ENCODE measurements at places on chromosomes 1 and 21. TPM values are rescaled to one million over a fixed set of nuclear protein-coding genes. Genes with fewer than 3 reads are reported as not detected.
A peak's percentile ranks its signal among the peaks of the same experiment; 100 is the strongest.

DNA sequence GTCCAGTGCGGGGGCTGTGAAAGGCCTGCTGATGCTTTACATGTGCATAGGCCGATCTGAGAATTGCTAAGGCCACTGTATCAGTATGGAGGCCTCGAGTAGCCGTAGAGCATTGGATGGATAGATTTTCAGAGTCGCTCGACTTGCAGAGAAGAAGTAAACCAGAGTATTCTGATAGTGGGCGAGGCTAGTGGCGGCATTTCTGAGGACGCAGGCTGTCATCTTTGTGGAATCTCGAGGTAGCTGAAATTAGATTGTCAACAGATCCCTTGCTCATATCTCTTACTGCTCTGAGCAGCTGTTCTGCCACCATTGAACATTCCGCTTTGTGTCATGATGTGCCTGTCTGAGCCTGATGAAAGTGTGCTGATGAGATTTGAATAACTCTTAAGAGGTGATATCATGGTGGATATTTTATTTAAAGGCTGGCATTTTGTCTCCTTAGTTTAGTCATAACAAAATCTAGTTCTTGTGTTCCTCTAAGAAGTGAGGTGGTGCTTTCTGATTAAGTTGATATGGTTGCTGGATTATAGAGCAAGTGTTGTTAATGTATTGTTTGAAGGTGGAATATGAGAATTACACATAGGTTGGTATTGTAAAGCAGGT is 1.5 kb downstream of the KIF1B start:
- H3K4me1 ChIP-seq = peaks cover 34% of the 10 kb centered on the region
- no peaks in the 10 kb centered on the region for H3K27me3 ChIP-seq
- H3K36me3 ChIP-seq = no peaks in the 10 kb centered on the region
- H3K4me3 ChIP-seq = peak overlapping the region; percentile 82
- peak overlapping the region; percentile 92 for H3K27ac ChIP-seq

GRCh38 chr1:45604239-45604638 is 19.6 kb downstream of the CCDC17 start:
- H3K27me3 ChIP-seq = no peaks in the 10 kb centered on the region
- peaks cover 30% of the 10 kb centered on the region for H3K36me3 ChIP-seq
- no peak overlapping the region for H3K27ac ChIP-seq

DNA sequence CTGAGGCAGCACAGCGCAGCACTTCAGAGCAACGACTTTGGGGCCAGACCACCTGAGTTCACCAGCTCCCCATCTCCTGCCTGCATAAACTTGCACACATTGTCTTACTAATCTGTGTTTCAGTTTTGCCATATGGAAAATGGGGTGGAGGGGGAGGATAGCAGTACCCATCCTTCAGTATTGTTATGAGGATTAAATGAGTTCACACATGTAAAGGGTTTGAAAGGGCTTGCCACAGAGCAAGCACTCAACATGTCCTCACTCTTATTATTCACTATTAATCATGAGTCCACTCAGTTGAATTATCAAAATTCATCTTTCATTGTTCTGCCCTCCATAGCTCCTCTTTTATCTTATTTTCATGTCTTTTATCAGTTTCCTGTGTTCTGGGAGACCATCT is 40.1 kb upstream of the BMP8B start:
- no peaks in the 10 kb centered on the region for H3K27me3 ChIP-seq
- H3K27ac ChIP-seq = peak overlapping the region; percentile 47
- no peak overlapping the region for H3K4me3 ChIP-seq
- no peak for DNase-seq
- peaks cover 57% of the 10 kb centered on the region for H3K4me1 ChIP-seq

DNA sequence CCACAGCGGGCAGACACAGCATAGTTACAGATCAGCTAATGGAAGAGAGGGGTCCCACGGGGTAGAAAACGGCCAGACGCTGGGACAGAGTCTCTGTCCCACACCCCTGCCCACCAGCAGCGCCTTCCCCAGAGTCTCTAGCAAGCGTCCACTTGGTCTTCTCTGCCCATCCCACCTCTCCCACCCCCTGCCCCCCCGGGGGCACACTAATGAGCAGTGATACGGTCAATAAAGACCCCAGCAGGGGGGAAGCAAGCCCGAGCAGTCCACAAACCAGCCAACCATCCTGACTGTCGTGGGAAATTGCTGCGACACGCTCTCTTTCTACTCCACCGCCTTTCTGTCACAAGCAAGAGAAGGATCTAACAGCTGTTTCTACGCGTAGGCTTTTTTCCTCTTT is 374.7 kb downstream of the NPHP4 start:
- no peak for DNase-seq
- no peaks in the 10 kb centered on the region for H3K36me3 ChIP-seq
- H3K4me1 ChIP-seq = no peaks in the 10 kb centered on the region
- no peak overlapping the region for H3K4me3 ChIP-seq
- H3K27me3 ChIP-seq = peaks cover 30% of the 10 kb centered on the region
- H3K27ac ChIP-seq = no peak overlapping the region

- no peak for DNase-seq
- H3K4me1 ChIP-seq = no peaks in the 10 kb centered on the region
- no peaks in the 10 kb centered on the region for H3K36me3 ChIP-seq
- no peak overlapping the region for H3K27ac ChIP-seq
- H3K27me3 ChIP-seq = peaks cover 3% of the 10 kb centered on the region
These were observed 4.5 kb downstream of the AIM2 start for GRCh38 chr1:159071970-159072582.

GRCh38 chr1:42085596-42085995 is 67.6 kb upstream of the GUCA2B start:
- no peaks in the 10 kb centered on the region for H3K27me3 ChIP-seq
- DNase-seq = no peak
- no peaks in the 10 kb centered on the region for H3K36me3 ChIP-seq
- no peak overlapping the region for H3K4me3 ChIP-seq
- H3K27ac ChIP-seq = peak overlapping the region; percentile 79

DNA sequence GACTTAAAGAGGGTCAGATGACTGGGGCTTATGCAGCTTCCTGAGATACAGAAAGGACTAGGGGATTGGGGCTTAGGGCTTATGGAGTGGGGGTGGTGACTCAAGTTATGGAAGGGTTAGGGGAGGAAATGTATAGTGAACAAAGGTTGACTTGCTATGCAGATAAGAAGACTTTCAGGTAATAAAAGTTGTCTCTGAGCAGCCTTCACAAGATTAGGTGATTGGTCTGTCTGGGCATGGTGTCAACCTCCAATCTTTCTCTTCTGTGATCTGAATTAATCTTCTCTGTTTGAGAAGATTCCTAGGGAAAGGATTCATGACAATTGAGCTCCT is 436.5 kb downstream of the SIPA1L2 start:
- H3K4me1 ChIP-seq = peaks cover 6% of the 10 kb centered on the region
- no peak for DNase-seq
- no peaks in the 10 kb centered on the region for H3K27me3 ChIP-seq
- no peak overlapping the region for H3K4me3 ChIP-seq

DNA sequence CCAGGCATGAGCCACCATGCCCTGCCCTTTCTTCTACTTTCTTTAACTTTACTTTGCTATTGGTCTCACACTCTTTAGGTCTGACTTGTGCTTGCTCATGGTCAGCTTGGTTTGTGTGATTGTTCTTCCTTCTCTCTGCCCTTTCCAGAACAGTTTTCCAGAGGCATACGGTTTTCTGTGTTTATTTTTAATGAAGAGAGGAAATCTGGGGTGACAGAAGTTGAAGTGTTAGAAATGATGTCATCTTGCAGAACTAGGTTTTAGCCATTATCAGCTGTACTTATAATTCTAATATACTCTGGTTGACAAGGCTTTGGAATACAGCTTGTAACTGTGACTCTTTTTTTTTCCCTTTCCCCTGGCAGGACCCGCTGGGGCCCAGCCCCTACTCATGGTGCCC is 14.4 kb downstream of the AGO3 start:
- no peaks in the 10 kb centered on the region for H3K27me3 ChIP-seq
- no peaks in the 10 kb centered on the region for H3K36me3 ChIP-seq
- DNase-seq = no peak
- H3K27ac ChIP-seq = no peak overlapping the region

- H3K4me3 ChIP-seq = peak overlapping the region; percentile 76
- peaks cover 24% of the 10 kb centered on the region for H3K27me3 ChIP-seq
- H3K4me1 ChIP-seq = peaks cover 26% of the 10 kb centered on the region
These were observed 13.4 kb downstream of the NHLH2 start for GRCh38 chr1:115827452-115828044.

DNA sequence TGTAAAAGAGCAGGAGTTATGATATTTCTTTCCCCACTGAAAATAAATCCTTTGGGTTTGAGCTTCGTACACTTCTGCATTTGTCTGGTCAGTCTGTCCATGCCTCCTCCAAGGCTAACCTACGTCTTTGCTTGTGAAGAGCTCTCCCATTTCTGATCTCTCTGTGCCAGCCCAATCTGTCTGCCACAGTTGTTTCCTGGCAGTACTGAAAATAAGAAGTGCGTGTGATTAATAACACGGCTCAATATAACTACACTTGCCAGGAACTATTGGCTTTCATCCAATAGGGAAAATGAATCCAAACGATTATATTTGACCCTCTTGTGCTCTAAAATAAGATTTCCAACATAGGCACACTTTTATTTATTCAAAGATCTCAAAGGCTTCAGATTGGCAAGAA is 19.2 kb upstream of the COL24A1 start:
- H3K27me3 ChIP-seq = peaks cover 40% of the 10 kb centered on the region
- H3K36me3 ChIP-seq = no peaks in the 10 kb centered on the region
- H3K4me1 ChIP-seq = no peaks in the 10 kb centered on the region
- no peak overlapping the region for H3K4me3 ChIP-seq

DNA sequence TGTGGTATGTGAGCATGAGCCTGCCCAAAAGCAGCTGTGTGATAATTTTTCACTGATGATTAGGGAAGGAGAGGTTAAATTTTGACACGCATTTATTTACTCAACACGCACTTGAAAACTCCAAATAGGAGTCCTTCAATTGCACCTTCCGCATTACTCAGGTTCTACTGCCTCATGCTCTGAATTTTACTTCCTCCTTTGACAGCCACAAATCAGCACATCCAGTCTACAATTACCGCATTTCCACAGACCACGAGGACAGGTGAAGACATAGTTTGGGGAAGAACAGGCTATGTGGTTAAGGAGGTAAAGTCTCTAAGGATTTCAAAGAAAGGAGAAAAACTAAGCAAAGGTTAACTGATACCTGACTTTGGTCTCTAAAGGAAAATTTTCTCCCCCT is 2.6 kb downstream of the CAPN8 start:
- no peak for DNase-seq
- no peak overlapping the region for H3K4me3 ChIP-seq
- no peaks in the 10 kb centered on the region for H3K4me1 ChIP-seq
- no peaks in the 10 kb centered on the region for H3K36me3 ChIP-seq

DNA sequence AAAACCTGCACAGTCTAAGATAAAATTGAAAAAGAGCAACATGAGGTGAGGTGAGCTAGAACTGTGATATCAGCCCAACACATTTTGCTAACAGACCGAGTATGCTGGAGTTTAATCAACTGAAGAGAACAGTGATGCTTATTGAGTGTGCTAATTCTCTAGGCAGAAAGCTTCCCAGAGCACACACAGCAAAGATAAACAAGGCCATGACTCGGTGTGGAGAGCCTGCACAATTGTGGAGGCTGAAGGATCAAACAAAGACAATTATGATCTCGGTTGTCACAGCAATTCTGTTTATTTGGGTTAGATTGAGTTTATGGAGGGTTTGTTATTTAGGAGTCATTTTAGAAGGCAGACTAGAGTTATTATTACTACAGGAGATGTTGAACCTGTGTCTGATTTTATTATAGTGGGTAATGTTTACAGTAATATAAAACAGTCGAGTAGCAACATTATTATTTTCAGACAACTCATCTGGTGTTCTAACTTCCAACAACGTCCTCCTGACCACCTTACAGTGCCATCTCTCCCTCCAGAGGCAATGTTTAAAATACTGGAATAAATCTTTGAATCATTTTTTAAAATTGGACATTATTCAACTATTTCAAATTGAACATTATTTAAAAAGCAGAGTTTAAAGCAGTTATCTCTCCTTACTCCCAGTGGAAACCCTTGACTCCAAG is 40.2 kb downstream of the DPT start:
- no peak overlapping the region for H3K4me3 ChIP-seq
- peaks cover 7% of the 10 kb centered on the region for H3K4me1 ChIP-seq
- H3K27ac ChIP-seq = no peak overlapping the region
- no peak for DNase-seq
- no peaks in the 10 kb centered on the region for H3K27me3 ChIP-seq

DNA sequence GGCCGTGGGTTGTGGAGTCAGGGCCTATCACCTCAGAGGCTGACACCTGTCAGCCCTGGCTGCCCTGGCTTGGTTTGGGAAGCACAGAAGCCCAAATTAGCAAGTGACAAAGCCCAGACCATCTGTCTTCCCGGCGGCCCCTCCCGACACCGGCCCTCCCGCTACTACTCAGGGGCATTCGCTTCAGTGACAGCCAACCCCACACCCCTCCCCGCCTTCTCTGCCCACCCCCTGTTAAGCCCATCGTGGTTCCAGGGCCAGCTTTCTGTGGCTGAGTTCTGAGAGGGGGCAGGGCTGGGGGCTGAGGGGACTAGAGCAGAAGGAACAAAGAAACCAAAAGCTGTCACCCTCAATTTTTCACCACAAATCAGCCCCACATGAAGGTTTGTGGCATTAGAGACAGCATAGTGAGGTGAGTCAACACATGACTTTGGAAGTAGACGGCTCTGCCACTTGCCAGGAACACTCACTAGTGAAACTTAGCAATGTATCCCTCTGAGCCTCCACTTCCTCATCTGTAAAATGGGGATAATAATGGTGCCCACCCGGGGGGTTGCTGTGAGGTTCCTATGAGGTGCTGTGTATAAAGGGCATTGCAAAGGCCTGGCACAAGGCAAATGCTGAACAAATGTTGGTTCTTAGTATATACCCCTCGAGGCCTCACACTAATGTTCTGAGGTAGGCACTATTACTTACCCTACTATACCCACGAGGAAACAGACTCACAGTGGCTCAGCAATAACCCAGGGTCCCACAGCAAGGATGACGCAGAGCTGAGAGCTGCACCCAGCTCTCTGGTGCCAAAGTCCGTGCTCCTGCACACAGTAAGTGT is 5.2 kb upstream of the TNNI1 start:
- no peak overlapping the region for H3K4me3 ChIP-seq
- no peaks in the 10 kb centered on the region for H3K27me3 ChIP-seq
- no peak overlapping the region for H3K27ac ChIP-seq
- H3K36me3 ChIP-seq = no peaks in the 10 kb centered on the region

- no peak overlapping the region for H3K4me3 ChIP-seq
- H3K36me3 ChIP-seq = no peaks in the 10 kb centered on the region
- H3K27me3 ChIP-seq = no peaks in the 10 kb centered on the region
- no peak overlapping the region for H3K27ac ChIP-seq
These were observed 24.5 kb downstream of the OPRD1 start for GRCh38 chr1:28836421-28836956.

GRCh38 chr1:41109310-41110197 is 88.0 kb upstream of the SLFNL1 start:
- H3K4me3 ChIP-seq = no peak overlapping the region
- peaks cover 25% of the 10 kb centered on the region for H3K4me1 ChIP-seq
- no peak for DNase-seq
- peak overlapping the region; percentile 98 for H3K27ac ChIP-seq

GRCh38 chr1:160639652-160640051 is 7.2 kb downstream of the SLAMF1 start:
- H3K4me1 ChIP-seq = peaks cover 33% of the 10 kb centered on the region
- H3K36me3 ChIP-seq = no peaks in the 10 kb centered on the region
- peak overlapping the region; percentile 37 for H3K27ac ChIP-seq

Gene UROD
- total RNA-seq = 88.3 TPM

Gene MYBPH
- total RNA-seq = not detected

Gene HOOK1
- total RNA-seq = 73.7 TPM

Gene CLCNKA
- 3.2 TPM for total RNA-seq

Gene MYOG
- total RNA-seq = not detected

Gene CTSE
- total RNA-seq = 0.16 TPM

Gene AUNIP
- total RNA-seq = 2.7 TPM

All from mesothelial cell of epicardium (in vitro differentiated cells).